ENCODE measurements at places on chromosomes 3 and 15.
A peak's percentile ranks its signal among the peaks of the same experiment; 100 is the strongest.

DNA sequence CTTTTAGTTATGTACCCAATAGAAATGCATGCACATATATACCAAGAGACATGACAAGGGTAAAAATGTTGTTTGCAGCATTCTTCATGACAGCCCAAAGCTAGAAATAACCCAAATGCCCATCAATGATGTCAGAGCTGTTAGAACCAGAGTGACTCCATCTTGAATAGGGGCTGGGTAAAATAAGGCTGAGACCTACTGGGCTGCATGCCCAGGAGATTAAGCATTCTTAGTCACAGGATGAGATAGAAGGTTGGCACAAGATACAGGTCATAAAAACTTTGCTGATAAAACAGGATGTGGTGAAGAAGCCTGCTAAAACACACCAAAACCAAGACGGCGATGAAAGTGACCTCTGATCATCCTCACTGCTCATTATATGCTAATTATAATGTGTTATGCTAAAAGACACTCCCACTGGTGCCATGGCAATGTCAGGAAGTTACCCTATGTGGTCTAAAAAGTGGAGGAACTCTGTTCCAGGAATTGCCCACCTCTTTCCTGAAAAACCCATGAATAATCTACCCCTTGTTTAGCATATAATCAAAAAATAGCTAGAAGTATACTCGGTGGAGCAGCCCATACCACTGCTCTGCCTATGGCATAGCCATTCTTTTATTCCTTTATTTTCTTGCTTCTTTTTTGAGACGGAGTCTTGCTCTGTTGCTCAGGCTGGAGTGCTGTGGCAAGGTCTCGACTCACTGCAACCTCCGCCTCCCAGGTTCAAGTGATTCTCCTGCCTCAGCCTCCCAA is 32.9 kb downstream of the ZBTB11 start:
- DNase-seq: no peak

- no peak for DNase-seq
Observed at GRCh38 chr3:129703913-129704312, 97.4 kb upstream of the PLXND1 start.

GRCh38 chr3:37256447-37256846 is 82.1 kb upstream of the LRRFIP2 start:
- no peak for DNase-seq

DNA sequence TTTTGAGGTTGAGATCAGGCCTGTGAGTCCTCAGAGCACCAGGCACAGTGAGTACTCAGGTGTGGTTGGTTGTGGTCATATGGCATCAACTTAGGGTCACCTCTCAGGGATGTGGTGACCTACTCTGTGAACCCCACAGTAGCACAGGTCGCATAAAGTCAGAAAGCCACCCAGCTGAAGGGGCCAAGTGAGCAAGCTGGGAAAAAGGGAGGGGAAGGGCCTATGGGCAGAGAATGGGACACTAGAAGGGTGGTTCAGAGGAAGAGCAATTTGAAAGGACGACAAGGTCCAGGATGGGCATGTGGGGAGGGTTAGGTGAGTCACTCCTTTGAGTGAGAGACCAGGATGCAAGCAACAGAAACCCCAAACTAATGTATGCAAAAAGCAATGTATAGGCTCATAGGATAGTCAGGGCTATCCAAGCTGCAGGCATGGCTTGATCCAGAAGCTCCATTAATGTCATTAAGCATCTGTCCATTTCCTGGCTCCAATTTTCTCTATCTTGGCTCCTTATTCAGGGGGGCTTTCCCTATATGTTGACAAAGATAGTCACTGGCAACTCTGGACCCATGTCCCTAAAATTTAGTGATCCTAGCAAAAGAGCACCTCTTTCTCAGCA is 33.5 kb downstream of the HMCES start:
- no peak for DNase-seq

GRCh38 chr3:130276203-130276803 is 69.2 kb upstream of the COL6A5 start:
- peak; percentile 2 for DNase-seq

DNA sequence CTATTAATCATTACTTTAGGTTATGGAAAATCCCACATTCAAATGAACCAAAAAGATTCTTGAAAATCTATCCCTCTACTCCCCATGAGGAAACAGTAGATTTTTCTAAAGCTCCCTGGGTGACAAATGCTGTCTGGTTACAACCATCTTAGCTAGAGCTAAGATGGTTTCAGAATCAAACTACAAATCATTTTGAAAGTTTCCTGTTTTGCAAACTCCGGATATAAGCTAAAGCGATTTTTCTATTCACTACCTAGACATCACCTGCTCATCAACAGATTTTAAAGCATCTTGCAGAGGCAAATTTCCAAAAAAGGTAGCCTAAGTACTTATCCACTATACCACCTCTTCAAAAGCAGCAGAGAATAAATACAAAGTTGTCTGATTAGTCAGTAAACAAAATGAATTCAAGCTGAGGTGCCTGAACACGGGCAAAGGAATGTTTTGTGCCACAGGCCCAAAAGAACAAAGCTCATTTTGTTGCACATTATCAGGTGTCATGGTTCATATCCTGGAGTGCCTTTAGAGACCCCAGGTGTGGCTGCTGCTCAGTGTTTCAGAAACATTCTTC is 204.9 kb downstream of the TNIK start:
- DNase-seq: peak; percentile 65

- DNase-seq: no peak
Observed at GRCh38 chr3:99522147-99522546, 116.2 kb upstream of the COL8A1 start.

DNA sequence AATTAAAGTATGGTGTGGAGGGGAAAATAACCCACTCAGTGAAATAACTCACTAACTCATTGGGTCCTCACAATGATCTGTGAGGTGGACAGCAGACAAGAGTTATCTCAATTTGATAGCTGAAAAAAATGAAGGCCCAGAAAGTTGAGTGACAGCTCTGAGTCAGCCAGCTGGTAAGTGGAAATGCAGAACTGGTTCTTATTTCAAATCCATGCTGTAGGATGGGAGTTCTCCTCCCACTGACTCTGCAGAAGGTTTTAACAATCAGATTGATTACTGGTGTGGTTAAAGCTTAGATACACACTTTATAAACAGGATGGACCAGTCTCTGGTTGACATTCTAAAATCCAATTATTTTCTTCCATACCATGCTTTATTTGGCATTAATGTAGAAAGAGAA is 87.0 kb upstream of the LMOD3 start:
- no peak for DNase-seq
